ENCODE measurements at places on chromosomes 4 and X. TPM values are rescaled to one million over a fixed set of nuclear protein-coding genes. Genes with fewer than 3 reads are reported as not detected.

The DCAF12L2 gene
- total RNA-seq: not detected

The PTPN13 gene
- total RNA-seq: 4.5 TPM

The BANK1 gene
- 0.22 TPM for total RNA-seq

The TLR10 gene
- total RNA-seq: 1.6 TPM

The TMEM150C gene
- total RNA-seq: not detected

DNA sequence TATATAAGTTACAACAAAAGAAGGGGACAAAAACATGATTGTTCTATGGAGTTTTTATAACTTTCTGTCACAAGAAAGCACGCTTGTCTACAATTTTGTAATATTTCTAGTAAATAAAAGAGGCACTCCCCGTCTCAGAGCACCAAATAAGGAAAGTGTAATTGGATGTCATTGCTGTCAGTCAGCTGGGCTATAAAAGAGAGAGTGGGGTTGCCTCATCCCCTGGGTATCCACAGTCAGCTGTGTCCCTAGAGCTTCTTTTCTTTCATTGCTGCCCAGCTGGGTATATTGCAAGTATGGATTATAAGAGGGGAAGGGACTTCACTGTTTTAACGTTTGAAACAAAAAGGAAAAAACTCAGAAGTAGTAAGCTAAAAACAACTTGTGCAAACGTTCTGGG, 61.3 kb downstream of the NPNT start:
- no peaks in the 10 kb centered on the region for H3K27me3 ChIP-seq
- no peak overlapping the region for H3K4me3 ChIP-seq
- H3K36me3 ChIP-seq: no peaks in the 10 kb centered on the region

DNA sequence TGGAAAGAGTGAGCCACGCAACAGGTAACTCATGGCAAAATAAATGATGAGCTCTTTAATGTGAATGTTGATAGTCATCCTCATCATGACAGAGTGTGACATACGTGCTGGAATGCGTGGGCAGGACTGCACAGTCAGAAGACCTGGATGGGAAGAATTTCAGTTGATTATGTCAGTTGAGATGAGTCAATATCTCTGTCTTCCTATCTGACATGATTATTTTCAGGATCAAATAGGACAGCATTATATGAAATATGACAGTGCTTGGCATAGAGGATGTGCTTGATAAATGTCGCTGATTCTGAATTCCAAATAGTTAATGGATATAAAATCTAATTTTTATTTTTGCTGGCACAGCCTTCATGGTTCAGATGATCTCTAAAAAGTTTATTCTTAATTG, 95.1 kb downstream of the IL15 start:
- no peaks in the 10 kb centered on the region for H3K27me3 ChIP-seq
- H3K27ac ChIP-seq: no peak overlapping the region
- H3K4me3 ChIP-seq: no peak overlapping the region
- H3K4me1 ChIP-seq: no peaks in the 10 kb centered on the region
- no peak for DNase-seq

- no peaks in the 10 kb centered on the region for H3K36me3 ChIP-seq
- no peaks in the 10 kb centered on the region for H3K27me3 ChIP-seq
- no peak overlapping the region for H3K4me3 ChIP-seq
- H3K27ac ChIP-seq: no peak overlapping the region
Observed at GRCh38 chr4:152021788-152022438, 261.1 kb upstream of the GATB start.

DNA sequence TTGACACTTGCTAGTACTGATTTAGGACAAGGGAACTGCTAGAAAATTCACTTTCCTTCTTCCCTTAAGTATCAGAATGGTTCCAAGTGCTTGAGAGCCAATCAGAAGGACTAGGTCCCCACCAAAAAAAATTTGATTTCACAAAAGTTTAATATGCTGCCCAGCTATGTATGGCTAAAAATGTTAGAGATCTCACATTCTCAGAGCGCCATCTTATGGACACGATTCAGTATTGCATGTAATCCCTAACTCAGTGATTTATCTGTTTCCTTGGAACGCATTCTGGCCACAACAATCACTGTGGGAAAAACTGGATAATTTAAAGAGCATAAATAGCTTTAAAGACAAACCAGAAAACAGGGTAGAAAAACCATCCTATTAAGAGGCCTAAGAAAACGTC, 255.1 kb upstream of the GPC4 start:
- H3K4me1 ChIP-seq: no peaks in the 10 kb centered on the region
- no peaks in the 10 kb centered on the region for H3K36me3 ChIP-seq
- H3K27me3 ChIP-seq: no peaks in the 10 kb centered on the region
- no peak overlapping the region for H3K27ac ChIP-seq

DNA sequence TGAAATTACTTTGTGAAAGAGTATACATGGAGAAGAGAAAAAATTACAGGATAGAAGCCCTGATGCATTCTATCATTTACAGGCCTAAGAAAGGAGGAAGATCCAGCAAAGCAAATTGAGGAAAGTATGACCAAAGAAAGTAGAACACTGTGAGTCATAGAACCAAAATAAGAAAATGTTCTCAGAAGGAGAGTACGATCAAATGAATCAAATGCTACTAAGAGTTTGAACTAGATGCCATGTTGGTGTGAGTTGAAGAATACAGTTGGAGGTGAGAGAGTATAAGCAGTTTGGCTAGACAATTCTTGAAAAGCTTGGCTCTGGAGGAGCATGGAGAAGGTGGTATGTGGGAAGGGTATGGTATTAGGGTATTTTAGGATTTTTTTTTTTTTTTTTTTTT, 161.8 kb downstream of the RPA4 start:
- DNase-seq: no peak
- no peaks in the 10 kb centered on the region for H3K4me1 ChIP-seq
- no peaks in the 10 kb centered on the region for H3K36me3 ChIP-seq

- H3K27ac ChIP-seq: no peak overlapping the region
- H3K4me3 ChIP-seq: no peak overlapping the region
- H3K36me3 ChIP-seq: no peaks in the 10 kb centered on the region
- H3K27me3 ChIP-seq: peaks cover 2% of the 10 kb centered on the region
- H3K4me1 ChIP-seq: no peaks in the 10 kb centered on the region
- no peak for DNase-seq
Observed at GRCh38 chr4:133149932-133150471, 908 bp downstream of the PCDH10 start.

DNA sequence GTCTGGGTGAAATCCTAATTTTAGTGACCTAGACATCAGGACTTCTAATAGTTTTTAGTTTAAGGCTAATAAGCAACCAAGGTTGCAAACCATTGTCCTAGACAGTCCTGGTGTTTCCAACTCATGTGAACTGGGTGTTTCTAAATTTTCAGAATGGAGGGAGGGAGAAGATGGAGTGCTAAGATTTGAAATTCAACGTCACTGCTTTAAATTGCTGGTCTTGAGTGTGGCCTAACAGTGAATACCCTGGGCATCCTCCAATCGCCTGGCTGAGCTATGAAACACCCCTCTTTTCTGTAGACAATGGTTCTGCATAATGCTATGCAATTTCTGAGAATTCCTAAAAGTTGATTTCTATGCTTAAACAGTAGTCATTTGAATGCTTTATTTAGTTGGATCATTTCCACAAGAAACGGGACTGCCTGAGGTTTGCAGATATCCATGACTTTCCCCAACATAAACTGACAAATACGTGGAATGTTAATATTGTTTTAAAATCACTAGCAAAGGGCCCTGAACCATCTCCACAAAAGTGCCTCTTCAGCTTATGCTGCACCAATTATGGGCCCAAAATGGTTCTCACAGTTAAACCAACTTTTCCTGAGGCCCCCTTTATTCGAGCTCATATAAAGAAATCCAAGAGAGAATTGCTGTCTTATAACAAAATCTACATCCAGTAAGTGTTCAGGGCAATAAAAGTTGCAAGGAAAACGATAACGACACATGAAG, 1.1 kb downstream of the FBXL5 start:
- H3K27me3 ChIP-seq: no peaks in the 10 kb centered on the region
- no peaks in the 10 kb centered on the region for H3K36me3 ChIP-seq
- H3K27ac ChIP-seq: peak overlapping the region; percentile 90
- peaks cover 39% of the 10 kb centered on the region for H3K4me1 ChIP-seq
- no peak for DNase-seq

DNA sequence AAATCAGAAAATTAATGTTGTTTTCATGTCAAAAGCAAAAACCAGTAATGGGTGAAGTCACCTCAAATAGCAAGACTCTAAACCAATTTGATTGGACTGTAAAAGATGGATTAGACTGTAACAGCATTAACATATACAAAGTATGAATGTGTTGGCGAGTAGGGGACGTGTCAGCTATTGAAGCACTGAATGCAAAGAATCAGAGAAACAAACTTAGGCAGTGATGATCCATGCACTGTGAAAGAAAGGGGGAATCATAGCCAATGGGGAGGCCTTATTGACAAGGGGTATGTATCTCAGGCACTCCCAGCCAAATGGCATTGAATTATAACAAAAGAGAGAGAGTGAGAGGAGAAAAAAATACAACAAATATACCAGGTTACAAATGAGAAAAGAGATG, 30.5 kb upstream of the EIF4E start:
- H3K4me3 ChIP-seq: no peak overlapping the region
- no peak overlapping the region for H3K27ac ChIP-seq
- no peak for DNase-seq
- H3K27me3 ChIP-seq: no peaks in the 10 kb centered on the region
- no peaks in the 10 kb centered on the region for H3K36me3 ChIP-seq
- H3K4me1 ChIP-seq: no peaks in the 10 kb centered on the region

GRCh38 chr4:159307929-159308328, 205.1 kb downstream of the RAPGEF2 start:
- H3K27me3 ChIP-seq: no peaks in the 10 kb centered on the region
- no peaks in the 10 kb centered on the region for H3K4me1 ChIP-seq
- no peak for DNase-seq
- H3K4me3 ChIP-seq: no peak overlapping the region
- H3K27ac ChIP-seq: no peak overlapping the region
- H3K36me3 ChIP-seq: no peaks in the 10 kb centered on the region

DNA sequence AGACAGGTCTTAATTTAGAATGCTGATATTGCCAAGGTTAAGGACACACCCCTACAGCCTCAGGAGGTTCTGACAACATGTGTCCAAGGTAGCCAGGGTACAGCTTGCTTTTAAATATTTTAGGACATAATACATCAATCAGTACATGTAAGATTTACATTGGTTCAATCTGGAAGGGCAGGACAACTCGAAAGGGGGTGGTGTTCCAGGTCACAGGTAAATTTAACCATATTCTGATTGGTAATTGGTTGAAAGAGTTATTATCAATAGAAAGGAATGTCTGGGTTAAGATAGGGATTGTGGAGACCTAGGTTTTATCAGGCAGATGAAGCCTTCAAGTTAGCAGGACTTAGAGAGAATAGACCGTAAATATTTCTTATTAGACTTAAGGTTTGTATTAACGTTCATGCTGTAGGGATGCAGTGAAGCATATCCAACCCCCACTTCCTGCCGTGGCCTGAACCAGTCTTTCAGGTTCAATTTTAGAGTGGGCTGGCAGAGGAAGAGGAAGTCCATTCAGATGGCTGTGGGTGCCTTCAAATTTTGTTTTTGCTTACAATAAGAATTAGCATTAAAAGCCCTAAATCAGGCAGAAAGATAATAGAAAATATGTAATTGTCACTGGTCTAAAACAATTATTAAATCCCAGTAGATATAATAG, 136.5 kb upstream of the GALNTL6 start:
- no peaks in the 10 kb centered on the region for H3K27me3 ChIP-seq
- no peak overlapping the region for H3K27ac ChIP-seq
- no peaks in the 10 kb centered on the region for H3K36me3 ChIP-seq
- DNase-seq: no peak

Data from naive thymus-derived CD4-positive, alpha-beta T cell (primary cell).